ENCODE measurements at places on chromosomes 2 and 18. TPM values are rescaled to one million over a fixed set of nuclear protein-coding genes. Genes with fewer than 3 reads are reported as not detected.

The STPG4 gene
- total RNA-seq, result 0.13 TPM

The MOCOS gene
- total RNA-seq, result 0.53 TPM

The ADAM23 gene
- 11.2 TPM for total RNA-seq

The ERICH2 gene
- total RNA-seq, result not detected

The FAM124B gene
- 125 TPM for total RNA-seq

The RAB1A gene
- total RNA-seq, result 128 TPM

The ALPG gene
- not detected for total RNA-seq

The ELOA2 gene
- not detected for total RNA-seq

The AUP1 gene
- 78.2 TPM for total RNA-seq

The KCNIP3 gene
- 2.0 TPM for total RNA-seq

The ARID5A gene
- 8.9 TPM for total RNA-seq

The TGFA gene
- total RNA-seq, result 0.66 TPM

The VAMP8 gene
- 28.9 TPM for total RNA-seq

The RESP18 gene
- total RNA-seq, result not detected

The ZNF521 gene
- total RNA-seq, result 181 TPM

The DLX1 gene
- not detected for total RNA-seq

The ASB1 gene
- total RNA-seq, result 11.1 TPM

The PPP3R1 gene
- 59.2 TPM for total RNA-seq
